ENCODE measurements at places on chromosomes 5 and 9. TPM values are rescaled to one million over a fixed set of nuclear protein-coding genes. Genes with fewer than 3 reads are reported as not detected.

OR1L4 gene
- not detected for total RNA-seq

PFN3 gene
- not detected for total RNA-seq

RIOK2 gene
- total RNA-seq = 36.5 TPM

FLT4 gene
- 0.31 TPM for total RNA-seq

PTPA gene
- total RNA-seq = 176 TPM

KLHL3 gene
- total RNA-seq = 4.6 TPM

NUDT12 gene
- 14.1 TPM for total RNA-seq

ST8SIA4 gene
- total RNA-seq = 0.26 TPM

SPINK6 gene
- total RNA-seq = not detected

TAF11L5 gene
- not detected for total RNA-seq

LCN9 gene
- total RNA-seq = not detected

PCDHB12 gene
- total RNA-seq = 0.25 TPM

TOR4A gene
- total RNA-seq = 35.7 TPM

PLAC8L1 gene
- total RNA-seq = 0.40 TPM

NFIB gene
- 82.2 TPM for total RNA-seq

SLC34A1 gene
- not detected for total RNA-seq

WNT8A gene
- total RNA-seq = not detected

ZNF883 gene
- total RNA-seq = 1.7 TPM

SYK gene
- not detected for total RNA-seq

SLC4A9 gene
- total RNA-seq = not detected

DDX4 gene
- total RNA-seq = not detected

SOWAHA gene
- not detected for total RNA-seq

FAM163B gene
- not detected for total RNA-seq

AHRR gene
- total RNA-seq = 28.8 TPM

PRDM9 gene
- not detected for total RNA-seq

ARAP3 gene
- total RNA-seq = 3.9 TPM

CCDC152 gene
- 3.8 TPM for total RNA-seq

GARIN3 gene
- not detected for total RNA-seq

CRB2 gene
- not detected for total RNA-seq

IL13 gene
- not detected for total RNA-seq

PCDHAC2 gene
- 0.31 TPM for total RNA-seq

FAM169A gene
- total RNA-seq = 0.19 TPM

PCDHB2 gene
- total RNA-seq = 1.7 TPM

ZNF782 gene
- 3.4 TPM for total RNA-seq

NCS1 gene
- 33.2 TPM for total RNA-seq
